ENCODE measurements at places on chromosomes 11 and 22.

GRCh38 chr11:118209033-118209432, 15.8 kb downstream of the JAML start:
- no peak for DNase-seq
- no peaks in the 10 kb centered on the region for H3K27me3 ChIP-seq
- no peak overlapping the region for H3K27ac ChIP-seq
- no peak overlapping the region for H3K4me3 ChIP-seq
- peaks cover 36% of the 10 kb centered on the region for H3K4me1 ChIP-seq

- DNase-seq = peak; percentile 27
- peaks cover 32% of the 10 kb centered on the region for H3K4me1 ChIP-seq
- peak overlapping the region; percentile 19 for H3K4me3 ChIP-seq
- H3K27ac ChIP-seq = no peak overlapping the region
- peaks cover 2% of the 10 kb centered on the region for H3K27me3 ChIP-seq
Measured at GRCh38 chr11:69122630-69123431, 32.9 kb upstream of the SMIM38 start.

GRCh38 chr11:45860764-45861510, 13.7 kb downstream of the CRY2 start:
- H3K4me1 ChIP-seq = no peaks in the 10 kb centered on the region
- H3K27ac ChIP-seq = no peak overlapping the region
- H3K27me3 ChIP-seq = no peaks in the 10 kb centered on the region
- DNase-seq = no peak
- peaks cover 6% of the 10 kb centered on the region for H3K36me3 ChIP-seq
- no peak overlapping the region for H3K4me3 ChIP-seq

- H3K27me3 ChIP-seq = no peaks in the 10 kb centered on the region
- no peaks in the 10 kb centered on the region for H3K36me3 ChIP-seq
- H3K27ac ChIP-seq = no peak overlapping the region
- DNase-seq = no peak
Measured at GRCh38 chr11:126355926-126356897, 726 bp downstream of the ST3GAL4 start.

DNA sequence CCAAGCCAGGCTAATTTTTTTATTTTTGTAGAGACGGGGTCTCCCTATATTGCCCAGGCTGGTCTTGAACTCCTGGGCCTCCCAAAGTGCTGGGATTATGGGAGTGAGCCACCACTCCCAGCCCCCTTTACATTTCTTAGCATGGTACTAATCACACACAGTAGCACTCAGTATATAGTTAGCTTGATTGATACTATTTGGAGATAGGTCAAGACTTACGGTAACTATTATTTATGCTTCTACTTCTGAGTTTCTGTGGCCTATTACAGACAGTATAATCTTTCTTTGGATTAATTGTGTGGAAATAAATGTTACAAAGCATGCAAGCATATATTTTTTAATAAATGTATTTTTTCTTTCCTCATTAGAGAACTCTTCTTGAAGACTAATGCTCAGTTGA, 192.2 kb downstream of the UVRAG start:
- H3K4me1 ChIP-seq = no peaks in the 10 kb centered on the region
- H3K36me3 ChIP-seq = peaks cover 17% of the 10 kb centered on the region
- H3K4me3 ChIP-seq = no peak overlapping the region
- no peaks in the 10 kb centered on the region for H3K27me3 ChIP-seq

GRCh38 chr11:96238563-96239135, 104.3 kb downstream of the MAML2 start:
- H3K4me1 ChIP-seq = peaks cover 20% of the 10 kb centered on the region
- H3K27me3 ChIP-seq = no peaks in the 10 kb centered on the region
- no peak for DNase-seq
- H3K36me3 ChIP-seq = no peaks in the 10 kb centered on the region
- no peak overlapping the region for H3K27ac ChIP-seq
